ENCODE measurements at places on chromosomes 1 and 21. TPM values are rescaled to one million over a fixed set of nuclear protein-coding genes. Genes with fewer than 3 reads are reported as not detected.
A peak's percentile ranks its signal among the peaks of the same experiment; 100 is the strongest.

The DNAJC28 gene
- total RNA-seq: 0.73 TPM

The F3 gene
- total RNA-seq: 14.8 TPM

The ITGB2 gene
- total RNA-seq: 34.5 TPM

The PLD5 gene
- total RNA-seq: 0.14 TPM

DNA sequence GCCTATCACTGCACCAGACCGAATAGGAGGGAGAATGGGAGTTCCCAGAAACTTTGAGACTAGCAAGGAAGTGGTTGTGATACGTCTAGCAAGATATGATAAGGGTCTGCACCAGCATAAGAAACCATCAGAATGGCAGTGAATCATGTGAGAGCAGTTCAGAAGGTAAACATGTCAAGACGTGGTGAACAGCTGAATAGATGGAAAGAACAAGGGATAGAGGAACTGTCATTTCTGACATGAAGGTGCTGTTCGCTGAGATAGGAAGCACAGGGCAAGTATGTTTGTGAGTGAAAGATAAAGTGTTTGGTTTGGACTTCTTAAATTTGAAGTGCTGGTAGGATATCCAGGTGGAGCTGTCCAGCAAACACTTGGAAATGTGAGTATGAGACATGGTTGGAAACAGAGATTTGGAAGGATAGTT is 1.1 kb upstream of the AGO1 start:
- no peak for DNase-seq

- no peak for DNase-seq
These were observed 972 bp downstream of the PGBD2 start for GRCh38 chr1:248906753-248907661.

GRCh38 chr1:159532922-159533321 is 2.9 kb downstream of the OR10J5 start:
- DNase-seq: no peak

- DNase-seq: peak; percentile 38
These were observed 5.9 kb upstream of the PLEKHG5 start for GRCh38 chr1:6497215-6497866.

DNA sequence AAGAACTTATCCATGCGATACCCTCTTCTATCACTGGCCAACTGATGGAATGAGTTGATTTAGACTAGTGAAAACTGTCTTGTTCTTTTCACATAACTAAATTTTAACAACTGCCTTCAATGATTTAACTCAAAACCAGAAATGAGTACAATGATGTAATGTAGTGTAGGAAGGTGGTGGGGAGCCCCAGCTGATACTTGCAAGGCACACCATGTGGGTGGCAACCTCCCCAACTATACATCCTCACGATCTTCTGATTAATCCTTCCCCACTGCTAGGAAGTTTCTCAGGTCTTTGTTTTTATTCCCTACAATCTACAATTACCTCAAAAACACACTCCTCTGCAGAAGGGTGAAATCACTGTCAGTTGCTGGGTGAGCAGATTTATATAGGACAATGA is 100.7 kb downstream of the KCTD3 start:
- no peak for DNase-seq

Data from pancreas (tissue), 10 donors.